ENCODE measurements at places on chromosomes 7 and 10.

DNA sequence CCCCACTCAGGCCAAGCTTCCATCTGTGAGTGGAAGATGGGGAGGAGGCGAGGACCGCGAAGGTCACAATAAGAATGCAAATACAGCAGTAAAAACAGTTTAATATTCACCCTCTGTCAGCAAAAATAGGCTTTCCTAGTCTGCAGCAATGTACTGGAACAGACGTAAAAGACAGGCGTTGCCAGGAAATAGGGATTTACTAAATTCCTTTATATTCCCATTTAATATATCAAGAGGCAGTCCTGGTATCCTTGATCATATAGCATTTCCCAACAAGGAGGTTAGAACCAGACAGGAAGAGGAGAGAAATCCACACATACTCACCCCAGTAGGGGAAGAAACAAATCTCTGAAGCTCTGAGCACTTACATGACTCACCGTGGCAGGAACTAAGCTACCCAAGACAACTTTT, 1054.9 kb upstream of the C7orf33 start:
- no peak for DNase-seq

- DNase-seq = no peak
These were observed 270.5 kb downstream of the TCERG1L start for GRCh38 chr10:131041031-131041430.

DNA sequence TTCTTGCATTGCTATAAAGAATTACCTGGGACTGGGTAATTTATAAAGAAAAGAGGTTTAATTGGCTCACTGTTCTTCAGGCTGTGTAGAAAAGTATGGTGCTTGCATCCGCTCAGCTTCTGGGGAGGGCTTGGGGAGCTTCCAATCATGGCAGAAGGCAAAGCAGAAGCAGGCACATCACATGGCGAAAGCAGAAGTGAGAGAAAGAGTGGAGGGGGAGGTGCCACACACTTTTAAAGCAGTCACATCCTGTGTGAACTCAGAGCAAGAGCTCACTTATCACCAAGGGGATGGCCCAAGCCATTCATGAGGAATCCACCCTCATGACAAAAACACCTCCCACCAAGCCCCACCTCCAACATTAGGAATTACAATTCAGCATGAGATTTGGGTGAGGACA, 303.5 kb downstream of the OTUD1 start:
- no peak for DNase-seq

GRCh38 chr7:146150153-146150552, 33.6 kb downstream of the CNTNAP2 start:
- no peak for DNase-seq

- no peak for DNase-seq
These were observed 49.3 kb downstream of the EEPD1 start for GRCh38 chr7:36202398-36202797.

Data from nucleus accumbens (tissue), 56 donors.